ENCODE measurements at places on chromosomes 6 and 20.

DNA sequence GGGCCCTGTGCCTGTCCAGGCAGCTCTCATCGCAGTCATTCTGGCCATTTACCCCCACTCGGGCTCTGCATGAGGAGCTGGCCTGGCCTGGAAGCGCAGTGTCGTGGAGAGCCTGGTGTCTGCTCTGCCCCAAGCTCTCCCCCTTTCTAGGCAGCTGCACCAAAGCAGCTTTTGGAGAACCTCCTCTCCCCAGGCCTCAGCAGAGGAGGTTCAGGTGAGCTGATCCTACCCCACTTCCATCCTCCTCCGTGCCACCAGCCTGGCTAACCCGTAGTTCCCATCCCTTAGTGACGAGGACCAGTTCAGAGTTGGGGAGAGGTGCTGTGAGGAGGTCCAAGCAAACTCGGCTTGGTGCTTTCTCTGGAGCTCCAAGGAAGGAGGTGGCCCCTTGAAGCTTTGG, 30.5 kb upstream of the PHACTR3 start:
- no peak for DNase-seq

- DNase-seq: peak; percentile 31
Observed at GRCh38 chr20:35497780-35498189, 31.7 kb downstream of the C20orf173 start.

DNA sequence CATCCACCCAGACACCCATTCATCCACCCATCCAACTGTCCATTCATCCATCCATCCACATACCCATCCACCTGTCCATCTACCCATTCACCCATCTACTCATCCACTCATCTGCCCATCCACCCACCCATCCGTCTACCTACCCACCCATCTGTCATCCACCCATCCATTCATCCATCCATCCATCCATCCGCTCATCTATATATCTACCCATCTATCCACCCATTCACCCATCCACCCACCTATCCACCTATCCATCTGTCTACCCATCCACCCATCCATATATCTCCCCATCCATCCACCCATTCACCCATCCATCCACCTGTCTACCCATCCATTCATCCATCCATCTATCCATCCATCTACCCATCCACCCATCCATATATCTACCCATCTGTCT, 30.7 kb downstream of the ARMC2 start:
- DNase-seq: no peak

DNA sequence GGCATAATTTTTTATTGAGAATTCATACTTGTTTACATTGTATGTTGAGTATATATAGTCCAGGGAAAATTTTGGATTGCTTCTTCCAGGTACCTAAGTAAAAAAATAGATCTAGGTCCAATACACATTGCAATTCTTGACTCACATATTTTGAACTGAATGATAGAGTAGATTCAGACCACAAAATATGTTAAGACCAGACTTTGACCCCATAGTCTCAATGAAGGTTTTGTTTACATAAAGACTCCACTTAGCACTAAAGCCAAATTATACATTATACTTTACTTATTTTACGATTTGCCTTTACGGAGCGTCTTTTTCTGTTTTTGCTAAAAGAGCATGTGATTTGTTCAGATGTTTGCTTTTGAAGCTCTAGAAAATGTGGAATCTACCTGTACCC, 144.1 kb upstream of the PTCHD4 start:
- no peak for DNase-seq

- peak; percentile 25 for DNase-seq
Observed at GRCh38 chr6:142112451-142113061, 20.2 kb upstream of the GJE1 start.

DNA sequence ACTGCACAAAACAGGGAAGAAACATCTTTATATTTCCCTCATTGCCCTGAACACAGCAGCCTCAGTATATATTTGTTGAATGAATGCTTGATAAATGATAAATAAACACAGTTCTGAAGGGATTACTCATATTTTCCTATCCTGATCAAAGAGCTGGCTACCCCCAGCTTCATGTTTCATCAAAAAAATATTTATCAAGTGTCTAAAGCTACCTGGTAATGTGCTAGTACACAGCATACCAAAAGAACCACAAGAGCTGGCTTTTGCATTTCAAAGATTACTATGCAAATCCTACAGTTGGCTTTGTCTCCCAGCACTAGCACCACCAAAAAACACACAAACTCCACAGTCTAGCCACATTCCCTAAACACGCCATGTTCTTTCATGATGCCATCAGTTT, 130.0 kb downstream of the BTBD9 start:
- DNase-seq: no peak

DNA sequence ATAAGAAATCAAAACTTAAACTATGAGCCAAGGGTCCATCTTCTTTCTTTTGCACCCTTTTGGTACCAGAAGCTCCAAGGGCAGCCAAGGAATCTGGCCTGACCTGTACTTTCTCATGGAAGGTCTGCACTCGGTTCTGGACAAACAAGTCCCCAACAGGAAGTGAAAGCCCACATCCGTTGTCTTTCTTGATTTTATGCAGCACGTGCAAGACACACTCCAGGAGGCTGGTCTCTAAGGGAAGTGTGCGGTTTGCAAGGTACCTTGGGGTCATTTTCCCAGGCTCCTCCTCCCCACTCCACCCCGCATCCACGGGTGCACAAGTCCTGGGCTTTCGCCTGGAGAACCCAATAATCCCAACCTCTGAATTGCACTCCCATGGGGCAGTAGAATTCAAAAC, 101.9 kb downstream of the NFATC2 start:
- no peak for DNase-seq

DNA sequence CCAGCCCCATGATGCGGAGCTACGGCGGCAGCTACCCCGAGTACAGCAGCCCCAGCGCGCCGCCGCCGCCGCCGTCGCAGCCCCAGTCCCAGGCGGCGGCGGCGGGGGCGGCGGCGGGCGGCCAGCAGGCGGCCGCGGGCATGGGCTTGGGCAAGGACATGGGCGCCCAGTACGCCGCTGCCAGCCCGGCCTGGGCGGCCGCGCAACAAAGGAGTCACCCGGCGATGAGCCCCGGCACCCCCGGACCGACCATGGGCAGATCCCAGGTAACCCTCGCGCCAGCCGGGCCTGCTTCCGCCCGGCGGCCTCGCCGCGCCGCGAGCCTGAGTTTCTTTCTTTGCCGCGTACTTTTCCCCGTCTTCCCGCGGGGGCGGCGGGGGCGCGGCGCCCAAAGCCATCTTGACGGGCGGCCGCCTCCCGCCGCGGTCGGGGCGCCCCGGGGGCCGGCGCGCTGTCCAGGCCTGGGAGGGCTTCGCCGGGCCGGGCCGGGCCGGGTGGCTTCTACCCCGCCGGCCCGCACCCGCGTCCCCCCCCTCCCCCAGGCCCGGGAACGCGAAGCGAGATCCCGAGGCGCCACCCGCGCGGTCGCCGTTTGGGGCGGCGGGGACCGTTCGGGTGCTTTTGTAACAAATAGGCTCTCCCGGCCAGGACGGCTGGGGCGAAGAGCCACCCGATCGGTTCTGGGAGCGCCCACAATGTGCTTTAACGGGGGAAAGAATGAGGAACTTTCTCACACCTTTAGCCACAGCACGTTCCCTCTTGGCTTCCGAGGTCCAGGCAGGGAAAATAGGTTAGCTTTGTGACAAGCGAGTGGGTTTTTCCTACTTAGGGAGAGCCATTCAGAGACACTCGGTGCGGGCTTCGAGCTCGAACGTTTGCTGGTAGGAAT, 2.3 kb downstream of the ARID1B start:
- no peak for DNase-seq

- DNase-seq: peak; percentile 84
Observed at GRCh38 chr6:134826889-134827737, 122.8 kb downstream of the ALDH8A1 start.

DNA sequence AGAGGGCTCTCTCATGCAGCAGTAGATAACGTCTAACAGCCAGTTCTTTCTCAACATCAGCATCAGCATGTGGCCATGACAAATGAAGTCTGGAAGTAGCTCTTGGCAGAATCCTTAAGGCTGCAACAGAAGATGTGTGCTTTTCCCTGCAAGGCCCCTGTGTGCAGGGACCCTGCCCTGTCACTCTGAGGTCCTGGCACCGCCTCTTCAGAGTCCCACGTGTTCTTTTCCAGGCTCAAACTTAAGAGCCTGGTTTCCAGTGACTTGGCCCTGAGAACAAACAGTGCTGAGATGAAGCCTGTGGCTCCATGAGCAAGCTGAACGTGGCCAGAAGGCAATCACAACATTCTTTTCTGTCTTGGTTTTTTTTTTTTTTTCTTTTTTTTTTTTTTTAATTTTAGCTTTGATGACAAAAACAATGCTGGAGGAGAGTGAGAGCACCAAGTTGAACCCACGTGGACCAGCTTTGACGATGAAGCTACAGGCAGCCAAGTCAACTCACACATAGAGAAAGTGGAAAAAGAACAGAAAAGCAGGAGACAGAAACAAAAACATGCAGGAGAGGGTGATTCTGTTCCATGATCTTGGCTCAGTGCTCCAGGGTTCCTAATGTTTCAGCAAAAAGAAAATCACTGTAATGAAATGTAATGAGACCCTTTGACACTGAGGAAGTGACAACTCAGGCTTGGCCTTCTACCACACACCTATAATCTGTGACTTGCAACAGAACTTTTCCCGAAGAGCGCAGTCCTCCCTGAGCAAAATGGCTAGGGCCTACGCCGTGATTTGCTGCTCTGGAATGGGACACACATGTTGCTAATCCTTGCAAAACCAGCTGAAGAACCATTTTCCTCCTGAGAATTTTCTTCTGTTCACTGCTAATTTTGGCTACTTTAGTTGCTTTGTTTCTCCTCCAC, 86.1 kb downstream of the FOXC1 start:
- DNase-seq: peak; percentile 34

GRCh38 chr6:105443941-105444340, 41.1 kb upstream of the PREP start:
- DNase-seq: no peak

GRCh38 chr6:144715344-144715743, 430.2 kb downstream of the UTRN start:
- DNase-seq: no peak

- no peak for DNase-seq
Observed at GRCh38 chr20:57162362-57162652, 104.1 kb downstream of the BMP7 start.

- DNase-seq: no peak
Observed at GRCh38 chr20:7722564-7722963, 217.7 kb downstream of the HAO1 start.

GRCh38 chr6:99233219-99233618, 116.3 kb downstream of the FAXC start:
- DNase-seq: no peak

DNA sequence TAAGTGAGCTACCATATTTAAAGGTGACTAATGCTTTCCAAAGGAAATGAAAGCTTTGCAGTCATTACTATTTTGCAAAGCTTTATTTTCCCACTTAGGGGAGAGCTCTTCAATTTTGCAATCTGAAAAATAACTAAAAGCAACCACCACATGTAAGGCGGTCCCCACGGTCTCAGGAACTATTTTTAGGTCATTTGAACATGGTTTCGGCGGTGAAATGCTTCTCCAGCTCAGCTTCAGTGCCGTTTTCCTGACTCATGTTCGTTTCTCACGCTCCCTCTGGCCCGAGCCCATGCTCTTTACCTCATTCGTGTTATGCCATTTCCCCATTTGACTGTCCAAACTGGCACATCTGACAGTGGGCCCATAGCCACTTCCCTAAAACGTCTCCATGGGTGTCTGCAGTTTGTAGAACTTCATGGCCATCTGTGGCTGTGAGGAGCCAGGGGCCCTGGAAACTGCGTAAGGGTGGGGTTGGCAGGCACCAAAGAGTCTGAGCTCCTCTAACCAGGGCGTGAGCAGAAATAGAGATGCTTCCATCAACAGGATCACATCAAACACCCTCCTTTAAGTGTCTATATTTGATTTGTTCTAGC, 46.5 kb downstream of the ADTRP start:
- peak; percentile 97 for DNase-seq

DNA sequence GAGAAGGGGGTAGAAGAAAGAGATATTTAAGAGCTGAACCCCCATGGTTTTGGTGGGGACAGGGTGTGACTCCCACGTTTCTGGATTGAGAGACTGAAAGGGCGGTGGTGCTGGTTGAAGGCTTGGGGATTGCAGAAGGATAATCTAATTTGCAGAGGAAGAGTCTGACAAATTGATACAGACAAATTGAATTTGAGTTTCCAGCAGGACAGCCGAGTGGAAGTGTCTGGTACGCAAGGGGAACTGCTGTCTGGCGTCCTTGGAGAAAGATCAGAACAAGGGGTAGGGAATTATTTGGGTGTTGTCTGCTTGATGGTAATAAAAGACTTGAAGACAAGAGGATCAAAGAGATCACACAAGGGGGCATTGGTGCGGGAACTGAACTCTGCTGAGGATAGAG, 40.5 kb upstream of the MDGA1 start:
- DNase-seq: no peak

DNA sequence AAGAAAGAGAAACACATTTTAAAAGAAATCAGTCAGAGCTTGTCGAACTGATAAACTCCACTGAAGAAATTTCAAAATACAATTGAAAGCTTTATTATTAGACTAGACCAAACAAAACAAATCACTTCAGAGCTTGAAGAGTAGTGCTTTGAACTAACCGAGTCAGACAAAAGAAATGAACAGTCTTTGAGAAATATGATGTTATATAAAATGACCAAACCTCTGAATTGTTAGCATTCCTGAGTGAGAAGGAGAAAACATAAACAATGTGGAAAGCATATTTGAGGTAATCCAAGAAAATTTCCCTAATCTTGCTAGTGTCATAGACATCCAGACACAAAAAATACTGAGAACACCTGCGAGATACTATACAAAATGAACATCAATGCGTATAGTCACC, 13.2 kb upstream of the CST4 start:
- DNase-seq: no peak

GRCh38 chr20:986733-987355, 15.3 kb downstream of the RSPO4 start:
- no peak for DNase-seq

DNA sequence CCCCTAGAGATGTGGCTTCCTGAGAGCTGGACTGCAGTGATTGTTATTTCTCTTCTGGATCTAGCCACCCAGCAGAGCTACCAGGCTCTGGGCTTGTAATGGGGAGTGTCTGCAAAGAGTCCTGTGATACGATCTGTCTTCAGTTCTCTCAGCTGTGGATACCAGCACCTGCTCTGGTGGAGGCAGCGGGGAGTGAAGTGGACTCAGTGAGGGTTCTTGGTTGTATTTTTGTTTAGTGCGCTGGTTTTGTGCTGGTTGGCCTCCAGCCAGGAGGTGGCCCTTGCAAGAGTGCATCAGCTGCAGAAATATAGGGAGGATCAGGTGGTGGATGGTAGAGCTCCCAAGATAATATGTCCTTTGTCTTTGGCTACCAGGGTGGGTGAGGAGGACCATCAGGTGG, 33.7 kb downstream of the PAX1 start:
- DNase-seq: no peak

DNA sequence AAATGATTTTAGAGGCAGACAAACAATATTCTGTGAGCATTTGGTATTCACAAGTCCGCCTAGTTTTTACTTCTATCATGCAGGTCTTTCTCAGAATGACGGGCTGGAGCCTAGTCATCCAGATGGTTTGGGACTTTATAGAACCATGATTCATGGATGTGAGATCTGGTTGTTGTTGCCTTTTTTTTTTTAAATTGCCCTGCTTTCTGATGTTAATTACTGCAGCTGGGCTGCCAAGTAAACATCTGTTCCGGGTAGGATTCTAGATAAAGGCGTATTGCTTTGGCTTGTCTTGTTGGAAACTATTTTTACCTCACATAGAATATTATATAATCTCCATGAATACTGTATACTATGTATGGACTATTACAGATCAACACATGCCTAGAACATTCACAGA, 58.1 kb downstream of the RNF217 start:
- DNase-seq: no peak

- DNase-seq: no peak
Observed at GRCh38 chr6:18155864-18156421, 721 bp downstream of the KDM1B start.

Data from skeletal muscle cell (primary cell).